Kidney (tissue), 22 donors: ENCODE measurements at places on chromosomes 16 and 17. TPM values are rescaled to one million over a fixed set of nuclear protein-coding genes. Genes with fewer than 3 reads are reported as not detected.

DNA sequence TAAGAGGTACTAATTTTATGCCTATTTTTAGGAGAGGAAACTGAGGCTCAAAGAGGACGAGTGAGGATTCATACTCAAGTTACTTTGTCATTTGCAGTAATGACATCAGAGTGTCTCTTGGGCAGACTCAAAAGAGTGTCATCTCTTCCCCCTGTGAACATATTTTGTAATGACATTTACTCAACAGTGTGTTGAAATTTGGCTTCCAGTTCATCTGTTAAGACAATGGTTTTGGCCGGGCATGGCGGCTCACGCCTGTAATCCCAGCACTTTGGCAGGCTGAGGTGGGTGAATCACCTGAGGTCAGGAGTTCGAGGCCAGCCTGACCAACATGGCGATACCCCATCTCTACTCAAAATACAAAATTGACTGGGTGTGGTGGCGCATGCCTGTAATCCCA, 28.9 kb downstream of the WFDC1 start:
- H3K27me3 ChIP-seq, result no peaks in the 10 kb centered on the region
- no peak for DNase-seq
- no peaks in the 10 kb centered on the region for H3K36me3 ChIP-seq
- no peak overlapping the region for H3K4me3 ChIP-seq
- H3K27ac ChIP-seq, result no peak overlapping the region

DNA sequence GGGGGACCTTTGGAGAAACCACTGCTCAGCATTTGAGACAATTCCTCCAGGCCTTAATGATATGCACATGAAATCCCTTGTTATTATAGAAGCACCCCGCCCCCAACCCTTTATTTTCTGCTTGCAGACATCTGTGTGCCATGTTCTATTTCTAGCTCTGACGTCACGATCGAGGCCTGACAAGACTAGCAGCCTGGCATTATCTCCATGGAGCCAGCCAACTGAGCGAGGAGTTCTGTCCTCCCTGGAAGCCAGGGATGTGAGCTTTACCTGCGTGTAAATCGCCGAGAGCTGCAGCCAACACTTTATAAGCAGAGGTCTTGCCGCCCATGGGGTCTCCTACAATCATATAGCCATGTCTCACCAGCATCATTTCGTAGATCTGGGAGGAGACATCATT, 116.9 kb downstream of the DNAH3 start:
- no peaks in the 10 kb centered on the region for H3K36me3 ChIP-seq
- DNase-seq, result no peak

DNA sequence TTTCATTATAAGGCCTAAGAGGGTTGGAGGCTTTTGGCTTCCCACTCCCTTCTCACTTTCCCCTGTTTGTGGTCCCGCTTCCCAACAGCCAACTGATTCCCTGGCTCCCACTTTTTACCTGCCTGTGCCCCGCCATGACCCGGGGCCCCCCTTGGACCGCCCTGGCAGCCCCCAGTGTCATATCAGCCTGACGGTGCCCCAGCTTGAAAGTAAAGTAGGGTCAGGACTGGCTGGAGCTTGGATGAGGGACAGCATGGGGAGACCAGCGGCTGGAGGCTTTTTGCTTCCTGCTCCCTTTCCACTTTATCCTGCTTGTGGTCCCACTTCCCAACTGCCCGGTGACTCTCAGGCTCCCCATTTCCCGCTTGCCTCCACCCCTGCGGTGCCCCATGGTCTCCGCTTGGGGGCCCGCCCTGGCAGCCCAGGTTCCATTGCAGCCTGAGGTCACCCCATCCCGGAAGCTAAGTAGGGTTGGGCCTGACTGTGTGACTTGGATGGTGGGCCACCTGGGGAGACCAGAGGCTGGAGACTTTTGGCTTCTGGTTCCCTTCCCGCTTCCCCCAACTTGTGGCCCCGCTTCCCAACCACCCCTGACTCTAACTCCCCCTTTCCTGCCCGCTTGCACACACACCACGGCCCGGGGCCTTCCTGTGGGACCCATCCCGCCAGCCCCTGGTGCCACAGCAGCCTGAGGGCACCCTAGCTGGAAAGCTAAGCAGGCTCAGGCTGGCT, 2274.7 kb downstream of the TP53TG3F start:
- no peaks in the 10 kb centered on the region for H3K4me1 ChIP-seq
- H3K36me3 ChIP-seq, result no peaks in the 10 kb centered on the region
- no peaks in the 10 kb centered on the region for H3K27me3 ChIP-seq
- no peak overlapping the region for H3K27ac ChIP-seq
- DNase-seq, result no peak
- H3K4me3 ChIP-seq, result no peak overlapping the region

- no peak overlapping the region for H3K4me3 ChIP-seq
- no peaks in the 10 kb centered on the region for H3K27me3 ChIP-seq
- H3K36me3 ChIP-seq, result no peaks in the 10 kb centered on the region
- H3K4me1 ChIP-seq, result no peaks in the 10 kb centered on the region
These were observed 208.3 kb upstream of the WSCD1 start for GRCh38 chr17:5861854-5862253.

DNA sequence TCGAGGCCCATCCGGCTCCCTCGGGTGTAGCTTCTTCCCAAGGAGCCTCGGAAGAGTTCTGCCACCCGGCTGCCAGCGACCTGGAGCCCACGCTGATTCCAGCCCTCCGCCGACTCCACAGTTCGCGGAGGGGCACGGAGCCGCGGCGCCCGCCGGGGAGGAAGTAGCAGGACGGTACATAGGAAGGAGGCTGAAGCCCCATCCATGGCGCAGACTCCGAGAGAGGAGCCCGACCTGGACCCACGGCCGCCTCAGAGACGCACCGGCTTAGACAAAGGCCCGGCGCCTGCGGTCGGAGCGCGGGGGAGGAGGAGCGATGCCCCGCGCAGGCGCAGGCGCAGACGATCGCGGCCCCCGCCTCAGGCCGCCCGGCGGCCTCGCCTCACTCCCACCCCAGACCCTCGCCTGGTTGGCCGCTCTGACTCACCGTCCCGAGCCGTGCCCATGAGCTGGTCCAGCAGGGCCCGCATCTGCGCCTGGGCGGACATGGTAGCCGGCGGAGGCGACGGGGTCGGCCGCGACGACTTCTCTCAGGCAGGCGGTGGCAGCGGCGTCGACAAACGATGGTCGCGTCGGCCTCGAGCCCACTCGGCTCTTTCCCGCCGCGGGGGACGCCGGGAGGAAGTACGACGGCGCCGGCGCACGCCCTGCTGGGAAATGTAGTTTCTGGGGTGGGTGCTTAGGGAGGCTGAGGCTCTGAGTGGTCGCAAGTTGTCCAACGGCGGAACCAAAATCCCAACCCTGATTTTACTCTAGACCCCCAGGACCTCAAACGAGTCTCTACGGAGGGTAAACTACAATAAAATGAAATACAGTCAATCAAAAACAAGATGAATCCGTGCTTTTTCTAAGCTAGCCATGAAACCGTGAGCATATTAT, at the start of gene LUC7L:
LUC7L (minus strand) TSS at position 598 of the 879 bp plus-strand sequence; CDS start at position 488, 110 bp downstream.
- peak within 1 kb of the TSS; percentile 85 for H3K4me3 ChIP-seq
- no peaks in the 10 kb centered on the region for H3K4me1 ChIP-seq
- peak; percentile 93 for DNase-seq

DNA sequence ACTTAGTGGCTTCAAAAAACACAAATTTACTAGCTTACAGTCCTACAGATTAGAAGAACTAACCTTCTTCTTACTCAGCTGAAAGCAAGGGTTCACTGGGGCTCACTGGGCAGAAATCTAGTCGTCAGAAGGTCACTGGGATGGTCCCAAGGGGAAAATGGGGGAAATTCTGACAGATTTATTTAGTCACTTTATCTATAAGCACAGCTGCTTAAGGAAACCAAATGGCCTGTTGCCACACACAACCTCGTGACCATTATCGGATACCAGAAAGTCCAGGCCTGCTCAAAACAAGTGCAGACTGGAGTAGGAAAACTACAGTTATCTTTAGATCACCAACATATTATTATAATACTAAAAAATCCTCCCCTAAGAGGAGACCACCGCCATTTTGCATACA, 374.6 kb upstream of the ASIC2 start:
- H3K27me3 ChIP-seq, result no peaks in the 10 kb centered on the region
- H3K36me3 ChIP-seq, result no peaks in the 10 kb centered on the region
- H3K4me1 ChIP-seq, result no peaks in the 10 kb centered on the region
- DNase-seq, result peak; percentile 17
- H3K27ac ChIP-seq, result no peak overlapping the region

DNA sequence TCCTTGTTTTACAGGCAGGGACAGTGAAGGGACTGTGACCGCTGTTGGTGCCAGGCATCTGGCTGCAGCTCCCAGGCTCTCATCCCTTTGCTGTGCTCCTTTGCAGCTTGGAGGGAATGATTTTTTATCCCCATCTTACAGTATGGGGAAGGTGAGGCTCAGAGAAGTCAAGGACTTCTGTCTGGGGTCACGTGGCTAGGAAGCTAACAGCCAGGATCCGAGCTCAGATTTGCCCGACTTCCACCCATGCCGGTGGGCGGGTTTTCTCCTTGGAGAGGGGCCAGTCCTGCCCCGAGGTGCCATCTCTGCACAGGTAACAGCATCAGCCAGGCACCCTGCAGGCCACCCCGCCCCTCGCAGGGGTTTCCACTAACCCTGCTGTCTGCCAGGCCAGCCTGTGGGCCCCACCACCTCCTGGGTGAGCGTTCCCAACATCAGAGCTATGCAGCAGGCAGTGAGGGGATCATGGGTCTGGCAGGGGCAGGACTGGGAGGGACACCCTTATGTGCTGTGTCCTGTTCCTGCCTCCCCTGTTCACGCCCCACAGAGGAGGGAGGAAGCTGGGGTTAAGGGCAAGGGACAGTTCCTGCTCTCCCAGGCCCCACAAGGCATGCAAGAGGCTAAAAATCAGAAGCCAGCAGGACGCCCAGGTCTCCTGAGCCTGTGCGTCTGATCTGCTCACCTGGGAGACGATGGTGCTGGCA, 25.4 kb downstream of the JPH3 start:
- no peaks in the 10 kb centered on the region for H3K4me1 ChIP-seq
- H3K27ac ChIP-seq, result no peak overlapping the region
- no peak overlapping the region for H3K4me3 ChIP-seq

DNA sequence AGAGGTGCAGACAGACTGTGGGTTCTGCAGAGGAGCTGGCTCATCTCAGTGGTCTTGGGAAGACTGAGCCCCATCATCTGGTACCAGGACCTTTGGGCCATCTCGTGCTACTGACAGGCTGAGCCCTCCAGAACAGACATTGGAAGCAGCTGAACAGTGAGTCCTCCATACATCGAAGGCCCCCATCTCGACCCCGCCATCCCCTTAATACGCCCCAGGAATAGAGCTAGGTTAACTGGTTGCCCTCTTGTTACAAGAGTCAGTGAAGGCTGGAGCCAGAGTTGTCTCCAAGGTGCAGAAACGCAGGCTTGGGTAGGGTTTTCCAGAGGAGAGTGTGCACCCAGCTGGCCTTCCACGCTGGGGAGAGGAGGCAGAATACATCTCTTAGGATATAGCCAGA, 76.0 kb downstream of the N4BP1 start:
- H3K4me1 ChIP-seq, result no peaks in the 10 kb centered on the region
- H3K4me3 ChIP-seq, result no peak overlapping the region
- H3K36me3 ChIP-seq, result no peaks in the 10 kb centered on the region
- no peaks in the 10 kb centered on the region for H3K27me3 ChIP-seq

GRCh38 chr17:71331754-71332325, 789.0 kb upstream of the SOX9 start:
- no peaks in the 10 kb centered on the region for H3K36me3 ChIP-seq
- H3K27ac ChIP-seq, result no peak overlapping the region
- DNase-seq, result no peak
- no peak overlapping the region for H3K4me3 ChIP-seq

GRCh38 chr17:44575403-44575802, 18.1 kb downstream of the FZD2 start:
- no peaks in the 10 kb centered on the region for H3K36me3 ChIP-seq
- H3K4me1 ChIP-seq, result no peaks in the 10 kb centered on the region
- no peak for DNase-seq

DNA sequence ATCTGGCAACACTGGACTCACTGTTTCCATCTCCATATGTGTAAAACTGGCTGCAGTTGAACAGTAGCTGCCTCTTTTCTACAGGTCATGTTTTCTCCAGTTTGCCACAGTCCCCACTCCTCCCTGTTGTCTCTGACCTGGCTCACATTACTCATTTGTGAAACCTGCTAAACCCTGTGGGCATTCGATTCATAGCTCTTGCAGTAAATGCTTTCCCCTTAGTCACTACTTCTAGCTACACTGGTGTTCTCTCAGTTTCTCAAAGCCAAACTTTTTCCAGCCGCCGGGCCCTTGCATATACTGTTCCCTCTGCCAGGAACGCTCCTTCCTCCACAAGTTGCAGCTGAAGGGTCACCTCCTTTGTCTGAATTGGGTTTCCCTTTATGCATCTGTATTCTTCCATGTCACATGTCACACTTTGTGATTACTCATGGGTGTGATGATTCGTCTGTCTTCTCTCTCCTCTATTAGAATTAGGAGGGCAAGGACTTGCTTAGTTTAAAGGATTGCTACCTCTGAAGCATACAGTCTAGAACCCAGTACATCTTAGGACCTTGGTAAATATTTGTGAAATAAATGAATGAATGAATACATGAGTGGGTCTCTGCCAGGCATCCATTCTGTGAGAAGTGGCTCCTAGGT, 15.0 kb upstream of the MT4 start:
- peaks cover 4% of the 10 kb centered on the region for H3K4me1 ChIP-seq
- DNase-seq, result no peak
- H3K36me3 ChIP-seq, result no peaks in the 10 kb centered on the region
- no peak overlapping the region for H3K4me3 ChIP-seq
- H3K27me3 ChIP-seq, result no peaks in the 10 kb centered on the region

DNA sequence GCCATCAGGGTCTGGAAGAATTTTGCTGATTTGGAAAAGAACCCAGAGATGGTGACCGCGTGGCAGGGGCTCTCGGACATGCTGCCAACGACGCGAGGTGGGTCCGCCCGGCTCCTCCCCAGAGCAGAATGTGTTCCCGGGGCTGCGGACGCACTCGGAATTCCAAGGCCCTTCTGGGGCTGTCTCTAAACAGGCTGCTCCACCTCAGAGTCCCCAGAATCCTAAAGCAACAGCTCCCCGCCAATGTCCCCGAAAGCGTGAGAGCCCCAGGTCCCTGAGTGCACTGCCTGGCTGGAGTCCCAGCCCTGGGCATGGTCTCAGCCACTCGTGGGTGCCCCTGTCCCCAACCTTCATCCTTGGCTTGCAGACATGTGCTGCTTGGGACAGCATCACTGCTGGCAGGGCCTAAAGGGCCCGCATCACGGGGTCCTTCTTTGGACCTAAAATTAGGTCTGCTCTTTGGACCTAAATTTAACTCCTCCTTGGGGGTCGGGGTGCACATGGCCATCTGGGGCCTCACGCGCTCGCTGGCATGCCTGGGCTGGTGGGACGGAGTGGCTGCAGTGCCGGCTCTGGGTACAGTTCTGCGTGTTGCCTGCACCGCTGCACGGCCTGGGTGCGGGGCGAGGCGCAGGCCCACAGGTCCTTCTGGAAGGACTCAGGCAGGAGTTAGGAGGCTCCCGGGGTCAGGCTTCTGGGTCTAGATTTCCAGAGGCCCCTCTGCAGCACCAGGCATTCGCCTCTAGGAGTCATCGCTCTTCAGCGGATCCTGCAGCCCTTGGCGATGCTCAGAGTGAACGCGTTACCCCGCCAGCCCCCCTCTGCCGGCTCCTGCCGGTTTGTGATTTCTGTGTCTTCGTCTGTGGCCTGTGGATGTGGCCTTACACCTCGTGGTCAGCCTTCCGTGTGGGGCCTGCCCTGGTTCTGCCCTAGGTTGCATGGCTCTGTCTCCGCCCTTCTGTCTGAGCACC, 41.9 kb upstream of the CHMP6 start:
- H3K27me3 ChIP-seq, result no peaks in the 10 kb centered on the region
- no peak overlapping the region for H3K4me3 ChIP-seq
- peak; percentile 34 for DNase-seq
- no peak overlapping the region for H3K27ac ChIP-seq
- no peaks in the 10 kb centered on the region for H3K4me1 ChIP-seq

Gene EVPLL
- 1.2 TPM for total RNA-seq

Gene ABCC3
- 156 TPM for total RNA-seq

Gene GP2
- total RNA-seq, result 0.94 TPM

Gene P2RX1
- total RNA-seq, result 11.2 TPM
